AG04449 (cell line): ENCODE measurements at places on chromosomes 6 and 20.

GRCh38 chr6:157438611-157439111 is 57.7 kb downstream of the ZDHHC14 start:
- DNase-seq, result no peak

DNA sequence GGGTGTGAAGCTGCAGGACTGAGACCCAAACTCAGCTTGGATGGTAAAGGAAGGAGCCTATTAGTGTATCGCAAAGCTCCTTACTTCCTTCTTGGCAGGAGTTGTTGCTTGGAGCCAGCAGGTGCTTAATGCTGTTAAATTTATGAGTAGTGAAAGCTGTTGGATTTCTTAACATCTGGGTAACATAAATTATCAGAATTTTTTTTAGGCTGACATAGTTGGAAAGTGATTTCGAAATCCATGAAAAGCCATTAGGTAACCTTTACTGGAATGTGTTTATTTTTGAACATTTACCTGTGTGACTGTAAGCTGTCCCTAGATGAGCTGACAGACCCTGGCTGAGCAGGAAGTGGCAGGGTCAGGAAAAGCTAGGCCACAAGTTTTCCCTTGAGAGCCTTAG is 470.4 kb upstream of the SLC35B3 start:
- DNase-seq, result no peak

GRCh38 chr6:25053875-25054371 is 118.2 kb upstream of the RIPOR2 start:
- no peak for DNase-seq

- no peak for DNase-seq
Measured at GRCh38 chr6:3456395-3456897, 404 bp downstream of the SLC22A23 start.

GRCh38 chr6:23412770-23413169 is 713.2 kb upstream of the NRSN1 start:
- DNase-seq, result no peak

- DNase-seq, result no peak
Measured at GRCh38 chr6:47897247-47897646, 115.4 kb downstream of the OPN5 start.

DNA sequence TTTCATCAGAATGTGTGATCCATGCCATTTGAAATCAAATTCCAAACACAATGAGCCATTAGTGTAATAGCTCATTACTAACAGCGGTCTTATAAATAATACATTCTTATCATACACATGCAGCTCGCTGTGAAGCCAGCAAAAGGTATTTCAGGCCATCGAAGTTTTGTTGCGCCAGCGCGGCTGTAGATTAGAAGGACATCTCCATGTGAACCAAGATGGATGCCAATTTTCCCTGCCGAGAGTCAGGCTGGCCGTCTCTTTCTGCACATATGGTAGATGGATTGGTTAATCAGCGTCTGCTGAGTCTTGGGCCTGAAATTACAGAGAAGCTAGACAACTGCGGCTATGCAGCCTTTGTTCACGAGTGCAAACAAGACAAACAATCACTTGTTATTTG is 44.1 kb downstream of the CFAP61 start:
- no peak for DNase-seq

GRCh38 chr20:50475681-50476292 is 34.4 kb upstream of the PTPN1 start:
- no peak for DNase-seq

DNA sequence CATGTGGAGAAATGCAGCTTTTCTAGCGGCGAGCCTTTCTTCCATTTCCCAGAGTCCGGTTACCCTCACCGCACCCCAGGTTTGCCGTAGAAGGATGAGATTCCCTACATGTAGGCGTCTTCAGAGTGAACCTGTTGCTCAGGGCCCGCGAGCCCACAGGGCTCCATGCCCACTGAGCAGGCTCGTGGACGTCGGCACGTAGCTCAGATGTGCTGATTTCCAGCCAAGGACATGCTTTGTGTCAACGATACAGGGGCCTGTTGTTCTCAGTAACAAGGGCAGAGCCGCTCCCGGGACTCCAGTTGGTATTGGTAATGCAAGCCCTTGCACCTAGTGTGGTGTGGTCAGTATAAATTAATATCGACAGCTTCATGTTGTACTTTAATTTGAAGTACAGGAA is 159.6 kb downstream of the MTHFD1L start:
- no peak for DNase-seq

DNA sequence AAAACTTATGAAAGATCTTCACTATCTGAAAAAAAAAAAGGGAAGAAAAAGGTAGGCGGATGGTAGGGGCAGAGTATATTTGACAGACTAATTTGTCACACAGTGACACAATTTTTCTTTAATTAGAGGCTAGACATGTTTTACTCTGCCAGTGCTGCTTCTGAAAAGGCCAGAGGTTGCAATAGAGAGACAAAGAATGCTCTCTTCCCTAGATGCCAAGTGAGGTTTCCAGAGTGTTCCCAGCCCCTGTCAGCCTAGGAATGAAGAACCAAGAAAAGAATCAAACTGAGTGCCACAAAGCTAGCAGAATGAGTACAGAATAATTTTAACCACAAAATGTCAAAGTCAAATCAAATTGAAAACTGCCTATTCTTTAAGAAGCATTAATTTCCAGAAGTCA is 13.0 kb downstream of the PNISR start:
- DNase-seq, result no peak

GRCh38 chr6:115319823-115320222 is 740.9 kb downstream of the FRK start:
- DNase-seq, result no peak

DNA sequence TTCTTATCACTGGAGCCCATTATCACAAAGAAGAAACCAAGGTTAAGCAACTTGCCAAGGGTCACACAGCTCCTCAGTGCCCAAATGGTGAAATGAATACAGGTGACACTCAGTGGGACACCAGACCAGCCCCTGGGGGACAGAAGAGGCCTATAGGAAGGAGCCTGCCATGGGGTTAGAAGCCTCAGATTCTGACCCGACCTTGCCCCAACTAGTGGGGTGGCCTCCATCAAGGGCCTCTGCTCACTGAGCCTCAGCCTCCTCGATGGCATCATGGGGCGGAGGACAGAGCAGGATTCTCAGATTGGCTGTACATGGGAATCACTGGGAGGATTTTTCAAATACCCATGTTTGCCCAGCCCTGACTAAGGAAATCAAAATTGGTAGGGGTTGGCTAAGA is 47.6 kb downstream of the MRPL14 start:
- DNase-seq, result no peak

GRCh38 chr6:116631379-116631990 is 15.2 kb downstream of the RSPH4A start:
- DNase-seq, result no peak

GRCh38 chr6:119445666-119446065 is 96.1 kb upstream of the MAN1A1 start:
- DNase-seq, result no peak

DNA sequence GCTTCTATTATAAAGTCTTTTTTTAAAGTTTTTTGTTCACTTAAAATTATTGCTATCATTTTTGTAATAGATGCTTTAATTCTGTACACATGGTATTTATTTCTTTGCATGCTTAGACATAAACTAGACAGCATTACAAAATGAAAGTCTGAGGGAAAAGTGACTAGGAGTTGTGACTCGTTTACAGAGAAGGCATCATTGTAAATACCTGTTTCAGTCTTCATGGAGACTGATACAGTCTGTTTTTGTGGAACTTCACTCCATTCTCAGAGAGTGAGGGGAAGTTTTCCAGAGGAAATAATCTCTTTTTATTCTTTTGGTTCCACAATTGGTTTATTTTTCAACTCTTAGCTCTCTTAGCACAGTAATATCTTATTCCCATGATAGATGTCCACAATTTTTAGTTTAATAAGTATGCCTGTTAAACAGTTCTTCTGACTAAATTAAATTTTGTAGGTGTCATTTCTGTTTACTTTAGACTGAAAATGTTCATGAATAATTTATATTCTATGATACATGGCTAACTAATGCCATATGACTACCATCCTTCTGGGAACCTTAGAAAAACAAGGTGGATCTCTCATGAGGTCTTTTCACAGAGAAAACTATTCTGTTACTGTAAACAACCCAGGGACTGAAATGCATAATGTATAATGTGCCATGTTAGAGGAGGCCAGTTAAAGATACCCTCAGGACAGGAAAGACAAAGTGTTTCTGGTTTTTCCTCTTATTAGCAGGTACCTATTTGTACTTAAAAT is 69.2 kb downstream of the MYO6 start:
- no peak for DNase-seq
